Activated T-helper 2 cell treated with anti-CD3 and anti-CD28 coated beads, Interferon-gamma antibody, Interleukin-2, Interleukin-4, amounts not matched to agents 10 μg/mL and 5 μg/mL and 100 μg/mL, durations not matched to agents 14 hours and 24 hours and 36 hours (primary cell): ENCODE measurements at places on chromosomes 5 and 9.

GRCh38 chr5:52893105-52893504, 96.0 kb upstream of the ITGA2 start:
- no peak for DNase-seq

DNA sequence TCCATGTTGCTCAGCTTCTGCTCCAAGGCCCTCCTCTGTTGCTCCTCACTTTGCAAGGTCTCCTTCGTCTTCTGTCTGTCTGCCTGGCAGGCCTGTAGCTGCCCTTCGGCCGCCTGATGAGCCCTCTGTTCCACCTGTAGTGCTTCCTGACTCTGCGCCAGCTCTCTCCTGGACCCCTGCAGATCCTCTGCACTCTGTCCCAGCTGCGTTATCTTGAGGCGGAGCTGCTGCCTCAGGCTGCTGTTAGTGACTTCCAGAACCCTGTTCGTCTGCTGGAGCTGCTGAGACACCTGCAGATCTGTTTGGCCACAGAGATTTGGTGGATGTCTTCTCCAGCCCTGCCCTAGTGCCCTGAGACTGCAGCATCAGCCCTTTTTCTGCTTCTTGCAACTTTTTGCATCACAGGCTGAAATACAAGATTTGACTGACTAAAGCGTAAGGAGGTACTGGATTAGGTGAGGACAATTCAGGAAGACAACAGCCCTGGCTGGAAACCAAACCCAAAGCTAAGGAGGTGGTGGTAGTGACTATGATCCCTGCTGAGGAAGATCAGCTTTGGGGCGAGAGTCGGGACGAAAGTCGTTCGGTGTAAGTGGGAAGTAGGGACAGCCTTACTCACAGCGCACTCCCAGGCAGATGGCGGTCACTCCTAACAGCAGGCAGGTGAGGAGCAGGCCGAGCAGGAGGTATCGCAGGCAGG, 2.1 kb downstream of the CD72 start:
- no peak for DNase-seq

- DNase-seq, result peak; percentile 45
Measured at GRCh38 chr5:77143998-77144836, 57.1 kb upstream of the ZBED3 start.

GRCh38 chr5:146109379-146109778, 4.0 kb upstream of the PLAC8L1 start:
- DNase-seq, result no peak

GRCh38 chr5:136518174-136518573, 152.8 kb upstream of the TRPC7 start:
- DNase-seq, result no peak

DNA sequence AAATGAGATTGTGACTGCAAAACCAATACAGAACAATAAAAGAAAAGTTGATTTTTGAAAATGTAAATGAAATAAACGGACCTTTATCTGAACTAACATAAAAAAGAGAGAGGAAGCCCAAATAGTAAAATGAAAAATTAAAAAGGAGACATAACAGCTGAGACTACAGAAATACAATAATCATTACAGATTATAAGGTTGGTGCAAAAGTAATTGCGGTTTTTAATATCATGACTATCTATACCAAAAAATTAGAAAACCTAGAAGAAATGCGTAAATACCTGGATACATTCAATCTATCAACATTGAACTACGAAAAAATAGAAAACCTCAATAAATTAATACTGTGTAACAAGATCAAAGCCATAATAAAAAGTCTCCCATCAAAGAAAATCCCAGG, 71.9 kb upstream of the SLCO6A1 start:
- DNase-seq, result no peak

DNA sequence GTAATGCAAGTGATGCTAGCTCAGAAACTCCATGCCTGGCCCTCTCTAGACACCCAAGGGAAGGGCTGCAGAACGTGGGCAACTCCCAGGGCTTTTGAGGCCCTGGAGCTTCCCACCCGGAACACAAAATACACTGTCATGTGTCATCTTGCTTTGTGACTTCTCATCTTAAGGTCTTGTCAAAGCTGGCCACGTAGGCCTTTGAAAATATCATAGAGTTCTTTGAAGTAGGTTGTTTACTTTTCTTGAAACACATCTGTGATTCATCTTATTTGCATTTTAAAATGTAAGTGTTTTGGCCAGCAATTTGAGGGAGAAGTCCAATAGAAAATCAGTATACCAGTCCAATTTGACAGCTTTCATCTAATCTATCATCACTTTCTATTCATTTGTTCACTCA, 40.2 kb upstream of the PALM2AKAP2 start:
- DNase-seq, result no peak

DNA sequence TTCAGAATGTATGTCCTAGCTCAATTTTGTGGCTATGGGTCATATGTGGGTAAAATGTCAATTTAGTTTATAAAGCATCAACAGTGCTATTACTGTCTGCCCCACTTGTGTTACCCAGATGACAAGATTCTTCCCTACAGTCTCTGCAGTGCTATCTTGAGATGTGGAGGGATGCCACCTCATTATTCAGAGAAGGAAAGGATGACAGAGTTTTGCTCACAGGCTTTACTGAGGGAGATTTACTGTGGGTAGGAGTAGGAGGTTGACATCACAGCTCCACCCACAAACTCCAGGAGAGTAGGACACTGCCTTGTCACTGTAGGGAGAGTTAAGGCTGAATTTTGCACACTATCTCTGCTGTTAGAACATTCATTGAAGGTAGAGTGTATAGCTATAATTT, 359.3 kb downstream of the HTR1A start:
- no peak for DNase-seq

- no peak for DNase-seq
Measured at GRCh38 chr9:127166111-127166510, 43.7 kb upstream of the ANGPTL2 start.

DNA sequence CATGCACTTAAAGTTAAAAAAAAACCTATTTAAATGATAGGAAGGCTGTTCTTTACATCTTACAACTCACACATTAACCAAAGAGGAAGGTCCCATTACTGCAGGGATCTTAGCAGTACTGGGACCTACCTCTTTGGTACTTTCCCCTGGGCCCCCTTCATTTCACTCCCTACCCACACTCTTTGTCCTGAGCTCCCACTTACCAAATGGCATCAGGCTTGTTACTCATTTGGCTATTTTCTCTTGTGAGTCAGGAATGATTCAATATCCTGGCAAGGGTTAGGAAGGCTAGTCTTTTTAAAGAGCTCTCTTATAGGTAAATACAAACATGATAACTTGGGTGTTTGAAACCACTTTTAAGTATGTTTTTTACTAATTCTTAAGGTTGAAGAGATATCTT, 117.4 kb upstream of the ELL2 start:
- no peak for DNase-seq

GRCh38 chr5:68288707-68289134, 73.2 kb downstream of the PIK3R1 start:
- DNase-seq, result no peak

- peak; percentile 31 for DNase-seq
Measured at GRCh38 chr5:43041110-43041668, 1.1 kb upstream of the ANXA2R start.

DNA sequence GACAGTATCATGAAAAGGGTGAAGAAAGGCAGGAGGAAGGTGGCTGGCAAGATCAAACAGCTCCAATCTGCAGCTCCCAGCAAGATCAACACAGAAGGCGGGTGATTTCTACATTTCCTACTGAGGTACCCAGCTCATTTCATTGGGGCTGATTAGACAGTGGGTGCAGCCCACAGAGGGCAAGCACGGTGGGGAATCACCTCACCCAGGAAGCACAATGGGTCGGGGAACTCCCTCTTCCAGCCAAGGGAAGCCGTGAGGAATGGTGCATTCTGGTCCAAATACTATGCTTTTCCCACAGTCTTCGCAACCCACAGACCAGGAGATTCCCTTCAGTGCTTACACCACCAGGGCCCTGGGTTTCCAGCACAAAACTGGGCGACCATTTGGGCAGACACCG, 66.8 kb downstream of the CAMSAP1 start:
- DNase-seq, result no peak

DNA sequence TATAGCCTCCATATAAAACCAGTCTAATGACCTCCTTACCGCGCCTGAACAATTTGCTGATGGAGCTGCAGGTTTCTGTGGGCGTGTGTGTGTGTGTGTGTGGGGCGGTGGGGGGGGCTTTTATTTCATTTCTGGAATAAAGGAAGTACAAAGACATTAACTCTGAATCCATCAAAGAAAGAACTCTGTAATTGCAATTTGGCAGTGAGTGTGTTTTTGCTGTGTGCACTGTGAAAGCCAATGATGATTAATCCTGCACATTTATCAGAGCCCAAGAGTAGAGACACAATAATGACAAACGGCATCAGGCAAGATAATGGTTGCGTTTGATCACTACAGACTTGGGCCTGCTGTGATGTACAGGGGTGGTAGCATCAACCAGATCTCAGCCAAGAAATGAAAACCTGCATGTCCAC, 29.3 kb upstream of the NDFIP1 start:
- DNase-seq, result no peak

- DNase-seq, result peak; percentile 22
Measured at GRCh38 chr5:141850244-141850768, 27.9 kb downstream of the PCDH1 start.

DNA sequence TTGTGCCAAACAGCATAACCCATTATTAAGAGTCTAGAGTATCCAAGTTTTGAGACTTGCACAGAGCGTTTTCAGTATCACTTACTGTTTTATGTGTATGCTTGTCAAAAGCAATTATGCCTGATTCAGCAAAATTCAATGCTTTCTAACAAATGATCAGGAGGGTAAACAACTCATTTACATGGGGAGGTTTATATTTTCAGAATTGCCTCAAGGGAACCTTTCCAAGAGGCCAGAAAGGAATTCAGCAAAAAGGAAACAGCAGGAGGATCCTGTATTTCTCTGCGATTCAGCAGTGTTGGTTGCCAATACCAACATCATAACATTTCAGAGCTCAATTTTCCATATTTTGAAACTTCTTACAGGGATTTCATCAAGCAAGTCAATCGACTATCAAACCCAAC, 69.3 kb upstream of the DAB2 start:
- no peak for DNase-seq

DNA sequence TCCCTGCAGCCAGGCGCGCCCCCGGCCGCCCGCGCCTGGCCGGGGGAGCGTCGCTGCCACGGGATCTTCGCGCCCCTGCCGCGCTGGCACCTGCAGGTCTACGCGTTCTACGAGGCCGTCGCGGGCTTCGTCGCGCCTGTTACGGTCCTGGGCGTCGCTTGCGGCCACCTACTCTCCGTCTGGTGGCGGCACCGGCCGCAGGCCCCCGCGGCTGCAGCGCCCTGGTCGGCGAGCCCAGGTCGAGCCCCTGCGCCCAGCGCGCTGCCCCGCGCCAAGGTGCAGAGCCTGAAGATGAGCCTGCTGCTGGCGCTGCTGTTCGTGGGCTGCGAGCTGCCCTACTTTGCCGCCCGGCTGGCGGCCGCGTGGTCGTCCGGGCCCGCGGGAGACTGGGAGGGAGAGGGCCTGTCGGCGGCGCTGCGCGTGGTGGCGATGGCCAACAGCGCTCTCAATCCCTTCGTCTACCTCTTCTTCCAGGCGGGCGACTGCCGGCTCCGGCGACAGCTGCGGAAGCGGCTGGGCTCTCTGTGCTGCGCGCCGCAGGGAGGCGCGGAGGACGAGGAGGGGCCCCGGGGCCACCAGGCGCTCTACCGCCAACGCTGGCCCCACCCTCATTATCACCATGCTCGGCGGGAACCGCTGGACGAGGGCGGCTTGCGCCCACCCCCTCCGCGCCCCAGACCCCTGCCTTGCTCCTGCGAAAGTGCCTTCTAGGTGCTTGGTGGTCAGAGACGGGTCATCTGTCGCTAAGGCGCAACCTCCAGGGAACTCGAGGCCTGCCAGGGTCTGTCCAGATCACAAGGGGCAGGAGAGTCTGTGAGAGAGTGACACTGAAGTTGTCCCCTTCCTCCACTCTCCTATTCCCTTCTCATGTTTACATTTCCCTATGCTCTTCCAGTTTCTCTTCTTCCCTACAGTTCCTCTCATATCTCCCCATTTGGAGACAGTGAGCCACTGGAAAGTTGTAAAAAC, 1.3 kb downstream of the GPR150 start:
- peak; percentile 40 for DNase-seq

GRCh38 chr5:172096207-172096940, 89.9 kb upstream of the FBXW11 start:
- DNase-seq, result no peak

DNA sequence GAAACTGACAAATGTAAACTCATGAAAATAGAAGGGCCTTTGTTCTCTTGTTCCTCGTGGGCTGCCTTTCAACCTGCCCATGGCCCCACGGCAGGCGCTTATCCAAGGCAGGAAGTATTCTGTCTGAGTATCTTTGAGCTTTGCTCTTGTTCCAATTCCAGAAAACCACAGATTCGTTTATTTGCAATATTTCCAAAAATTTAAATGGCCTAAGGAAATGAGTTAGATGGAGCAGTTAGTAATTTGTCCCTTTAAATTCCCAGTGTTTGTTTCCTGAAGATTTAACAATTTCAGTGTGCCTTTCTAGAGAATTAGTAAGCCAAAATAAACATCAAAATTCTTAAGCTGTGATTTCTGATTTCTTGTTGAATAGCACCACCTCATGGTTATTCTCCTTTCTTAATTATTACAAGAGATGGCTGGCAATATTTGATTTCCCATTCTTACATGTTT, 299.4 kb upstream of the RASA1 start:
- DNase-seq, result no peak

DNA sequence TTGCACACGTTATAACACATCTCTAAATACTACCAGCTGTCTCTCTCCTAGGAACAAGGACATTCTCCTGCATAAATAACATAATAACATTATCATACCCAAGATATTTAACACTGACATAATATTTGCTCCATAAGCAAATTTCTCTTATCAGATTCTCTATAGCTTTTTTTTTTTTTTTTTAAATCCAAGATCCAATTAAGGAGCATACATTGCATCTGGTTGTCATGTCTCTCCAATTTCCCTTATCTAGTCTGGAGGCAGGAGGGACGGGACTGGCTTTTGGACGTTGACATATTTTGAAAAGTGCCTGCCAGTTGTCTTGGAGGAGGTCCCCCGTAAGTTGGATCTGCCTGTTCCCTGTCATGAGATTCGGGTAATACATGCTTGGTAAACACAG, 76.6 kb downstream of the RAPGEF1 start:
- no peak for DNase-seq

GRCh38 chr5:142860270-142860669, 90.1 kb downstream of the ARHGAP26 start:
- DNase-seq, result no peak

DNA sequence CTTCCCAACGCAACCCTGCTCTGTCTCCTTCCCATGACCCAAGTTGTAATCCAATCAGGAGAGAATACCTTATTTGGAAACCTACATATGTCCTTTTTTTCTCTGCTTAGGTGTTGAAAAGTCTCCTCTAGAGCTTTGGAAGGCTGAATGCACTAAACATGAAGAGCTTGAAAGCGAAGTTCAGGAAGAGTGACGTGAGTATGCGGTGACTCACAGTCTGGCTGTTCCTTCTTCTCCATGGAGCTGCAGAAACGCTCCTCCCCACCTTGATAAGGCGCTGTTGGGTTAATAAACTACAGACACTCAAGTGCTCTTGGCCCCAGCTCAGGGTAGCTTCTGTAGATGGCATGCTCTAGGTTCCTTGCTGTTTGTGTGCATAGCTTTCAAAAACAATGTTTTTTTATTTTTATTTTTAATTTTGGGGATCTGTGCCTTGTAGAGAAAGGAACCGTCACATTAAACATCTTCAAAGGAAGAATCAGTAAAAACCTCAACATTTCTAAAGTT, 30.7 kb downstream of the RAI14 start:
- DNase-seq, result no peak
